ENCODE measurements at places on chromosomes 1 and 21.

GRCh38 chr1:179743679-179744400 is 749 bp downstream of the FAM163A start:
- no peak for DNase-seq
- peaks cover 7% of the 10 kb centered on the region for H3K4me1 ChIP-seq
- H3K36me3 ChIP-seq = no peaks in the 10 kb centered on the region
- H3K27ac ChIP-seq = no peak overlapping the region
- no peaks in the 10 kb centered on the region for H3K27me3 ChIP-seq

DNA sequence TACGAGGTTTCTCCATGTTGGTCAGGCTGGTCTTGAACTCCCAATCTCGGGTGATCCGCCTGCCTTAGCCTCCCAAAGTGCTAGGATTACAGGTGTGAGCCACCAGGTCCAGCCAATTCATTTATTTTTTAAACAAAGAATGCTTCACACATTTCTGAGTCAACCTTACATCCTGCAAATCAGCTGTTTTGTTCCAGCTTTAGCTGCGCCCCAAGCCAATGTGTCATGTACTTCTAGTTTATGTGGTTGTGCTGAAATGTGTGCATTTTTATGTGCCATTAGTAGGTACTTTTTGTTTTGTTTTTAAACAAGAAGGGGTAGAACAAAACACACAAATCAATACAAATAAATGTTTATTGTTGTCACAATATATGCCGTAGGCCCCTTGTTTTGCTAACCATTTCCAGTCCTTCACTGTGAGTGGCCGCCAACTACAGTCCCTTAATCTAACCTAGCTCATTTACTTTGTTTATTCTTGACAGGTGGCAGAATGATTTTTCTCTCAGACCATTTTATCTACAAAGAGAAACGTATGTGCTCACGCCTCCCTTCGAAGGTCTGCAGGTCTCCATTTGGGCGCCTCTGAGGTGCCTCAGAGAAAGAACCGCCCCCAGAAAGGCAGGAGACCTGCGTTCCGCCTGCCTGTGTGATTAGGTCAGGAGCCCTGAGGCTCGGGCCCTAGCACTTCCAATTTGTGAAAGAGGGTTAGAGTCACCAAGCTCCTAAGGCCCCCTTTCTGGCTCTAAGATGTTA is 2.8 kb upstream of the CASQ2 start:
- no peak overlapping the region for H3K27ac ChIP-seq
- no peaks in the 10 kb centered on the region for H3K4me1 ChIP-seq
- no peak for DNase-seq

- H3K4me3 ChIP-seq = no peak overlapping the region
- H3K36me3 ChIP-seq = no peaks in the 10 kb centered on the region
- H3K4me1 ChIP-seq = peaks cover under 1% of the 10 kb centered on the region
- no peak for DNase-seq
These were observed 58.5 kb downstream of the TENT5C start for GRCh38 chr1:117664314-117664713.

- H3K4me3 ChIP-seq = no peak overlapping the region
- no peak overlapping the region for H3K27ac ChIP-seq
- H3K36me3 ChIP-seq = no peaks in the 10 kb centered on the region
- DNase-seq = no peak
- H3K4me1 ChIP-seq = peaks cover 14% of the 10 kb centered on the region
- H3K27me3 ChIP-seq = no peaks in the 10 kb centered on the region
These were observed 51.5 kb downstream of the SLC66A1 start for GRCh38 chr1:19363536-19364152.

DNA sequence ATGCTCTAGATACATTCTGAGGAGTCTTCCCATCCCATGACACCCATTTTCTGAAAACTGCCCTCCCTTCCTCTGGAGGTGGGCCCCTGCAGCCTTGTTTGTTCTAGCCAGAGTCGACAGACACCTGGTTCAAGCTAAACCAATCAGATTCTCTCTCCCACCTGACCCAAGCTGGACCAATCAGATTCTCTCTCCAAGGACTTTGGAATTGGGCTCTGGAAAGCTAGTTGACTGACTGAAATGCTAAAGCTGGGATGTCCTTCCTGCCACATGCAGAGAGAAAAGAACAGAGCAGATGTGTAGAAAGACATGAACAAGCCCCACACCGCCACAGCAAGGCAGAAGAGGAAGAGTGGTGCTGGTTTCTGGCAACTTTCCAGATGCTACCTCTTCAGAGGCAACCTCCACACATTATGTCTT is 24.6 kb downstream of the ASAP3 start:
- peaks cover 9% of the 10 kb centered on the region for H3K36me3 ChIP-seq
- H3K27me3 ChIP-seq = no peaks in the 10 kb centered on the region

- H3K36me3 ChIP-seq = no peaks in the 10 kb centered on the region
- no peak overlapping the region for H3K4me3 ChIP-seq
- peak overlapping the region; percentile 3 for H3K27ac ChIP-seq
- DNase-seq = peak; percentile 64
- H3K27me3 ChIP-seq = no peaks in the 10 kb centered on the region
These were observed 120.8 kb downstream of the LMO4 start for GRCh38 chr1:87449348-87449963.

DNA sequence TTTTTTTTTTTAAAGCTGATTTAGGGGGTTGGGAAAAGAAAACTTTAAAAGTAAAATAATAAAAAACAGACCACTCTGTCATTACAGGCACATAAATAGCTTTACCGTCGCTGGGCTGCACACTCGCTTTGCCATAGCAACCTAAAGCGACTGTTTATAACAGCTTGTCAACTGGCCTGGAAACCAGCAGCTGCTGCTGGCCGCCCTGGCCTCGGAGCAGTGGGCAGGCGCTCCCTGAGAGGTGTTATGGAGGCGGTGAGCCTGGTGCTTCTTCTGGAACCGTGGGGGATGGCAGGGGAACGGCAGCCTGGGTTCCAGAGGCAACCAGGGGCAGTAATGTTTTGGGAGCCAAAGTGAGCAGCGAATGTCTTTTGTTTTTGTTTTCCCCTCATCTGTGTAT is 45.7 kb downstream of the ATP2B4 start:
- peaks cover 69% of the 10 kb centered on the region for H3K4me1 ChIP-seq
- DNase-seq = peak; percentile 87
- H3K27ac ChIP-seq = peak overlapping the region; percentile 82
- H3K27me3 ChIP-seq = no peaks in the 10 kb centered on the region
- H3K36me3 ChIP-seq = no peaks in the 10 kb centered on the region

DNA sequence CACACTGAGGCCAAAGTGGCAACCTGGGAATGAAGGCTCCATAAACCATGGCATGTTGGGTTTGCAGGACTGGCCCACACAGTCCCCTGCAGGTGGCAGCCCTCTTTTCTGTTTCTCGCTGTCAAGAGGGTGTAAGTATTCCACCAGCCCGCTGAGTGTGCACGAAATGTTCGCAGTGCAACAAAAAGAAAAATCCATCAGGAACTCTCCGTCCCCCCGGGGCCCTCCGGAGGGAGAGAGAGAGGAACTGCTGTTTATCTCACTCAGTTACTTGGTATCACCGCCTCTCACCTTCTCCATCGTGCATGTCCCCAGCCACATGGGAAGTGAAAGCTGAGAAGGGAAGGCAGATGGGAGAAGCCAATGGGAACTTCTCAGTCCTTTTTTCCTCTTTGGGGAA is 38.3 kb downstream of the NCF2 start:
- no peaks in the 10 kb centered on the region for H3K4me1 ChIP-seq
- H3K36me3 ChIP-seq = peaks cover 63% of the 10 kb centered on the region
- no peak overlapping the region for H3K27ac ChIP-seq
- no peaks in the 10 kb centered on the region for H3K27me3 ChIP-seq
- no peak overlapping the region for H3K4me3 ChIP-seq

DNA sequence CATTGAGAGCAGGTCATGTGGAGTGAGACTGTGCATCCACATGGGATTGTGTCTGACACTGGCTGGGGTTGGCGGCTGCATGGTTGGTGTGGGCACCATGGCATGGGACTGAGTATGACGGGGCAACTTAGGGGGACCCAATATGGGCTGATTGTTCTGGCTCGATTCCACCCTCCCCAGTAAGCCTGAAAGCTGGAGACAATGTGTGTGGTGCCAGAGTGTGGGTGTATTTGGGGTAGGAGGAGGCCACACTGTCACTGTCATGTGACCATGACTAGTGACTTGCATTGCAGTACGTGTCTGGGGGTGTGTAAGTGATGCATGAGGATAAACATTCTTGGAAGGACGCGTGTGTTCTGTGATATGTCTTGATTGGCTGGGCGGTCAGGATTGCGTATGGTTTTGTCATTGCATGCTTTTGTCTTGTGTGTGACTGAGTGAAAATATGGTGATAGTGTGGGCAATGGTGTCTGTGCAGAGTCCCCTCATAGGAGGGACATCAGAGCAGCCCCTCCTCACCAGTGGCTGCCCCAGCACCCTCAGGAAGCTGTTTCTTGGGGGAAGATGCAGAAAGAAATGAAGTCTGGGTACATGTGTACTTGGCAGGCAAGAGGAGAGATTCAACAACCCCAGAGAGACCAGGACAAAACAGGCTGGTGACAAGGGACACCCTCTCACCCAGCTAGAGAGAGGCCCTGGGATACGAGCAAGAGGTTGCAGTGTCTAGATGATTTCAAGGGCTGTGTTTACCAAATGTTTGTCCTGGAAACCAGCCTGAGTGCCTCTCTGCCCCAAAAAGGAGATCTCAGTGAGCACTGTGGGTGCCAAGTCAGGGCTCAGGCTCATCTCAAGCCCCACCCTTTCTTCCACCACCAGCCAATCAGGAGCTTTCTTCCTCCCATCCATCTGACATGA is 36.3 kb downstream of the SDC3 start:
- H3K4me1 ChIP-seq = peaks cover 4% of the 10 kb centered on the region
- no peak overlapping the region for H3K4me3 ChIP-seq
- DNase-seq = no peak
- H3K27ac ChIP-seq = no peak overlapping the region
- H3K36me3 ChIP-seq = peaks cover 54% of the 10 kb centered on the region

DNA sequence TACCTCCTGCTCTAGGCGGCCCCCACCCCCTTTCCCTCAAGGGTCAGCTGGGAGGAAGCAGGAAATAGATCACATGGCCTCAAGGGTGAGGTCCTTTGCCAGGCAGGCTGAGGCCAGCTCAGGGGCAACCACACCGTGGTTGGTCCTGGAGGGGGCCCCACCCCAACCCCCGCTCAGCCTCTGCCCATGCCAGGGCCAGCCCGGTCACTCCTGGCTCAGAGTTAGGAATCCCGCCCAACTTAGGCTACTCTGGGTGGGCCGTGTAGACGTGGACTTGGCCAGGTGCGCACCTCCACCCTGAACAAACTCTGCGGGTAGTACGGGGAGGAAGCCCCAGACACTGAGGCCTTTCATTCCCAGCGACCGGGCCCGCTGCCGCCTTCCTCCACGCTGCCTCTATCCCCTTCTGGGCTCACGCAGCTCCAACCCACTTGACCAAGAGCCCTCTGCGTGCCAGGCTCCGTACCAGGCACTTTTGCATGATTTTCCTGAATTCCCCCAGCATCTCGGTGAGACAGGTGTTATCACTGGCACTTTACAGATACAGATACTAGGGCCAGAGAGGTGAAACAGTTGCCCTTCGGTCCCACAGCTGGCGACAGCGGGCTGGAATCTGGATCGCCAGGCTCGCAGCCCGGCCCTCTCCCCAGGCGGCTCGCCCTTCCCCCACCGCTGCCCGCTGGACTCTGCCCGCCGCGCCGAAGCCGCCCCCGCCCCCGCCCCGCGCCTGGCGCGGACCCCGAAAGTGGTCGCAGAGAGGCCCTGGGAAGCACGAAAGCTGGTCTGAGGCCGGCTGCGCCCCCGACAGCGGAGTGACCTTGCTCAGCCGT is 769 bp downstream of the GALE start:
- peaks cover 14% of the 10 kb centered on the region for H3K4me1 ChIP-seq
- H3K27ac ChIP-seq = peak overlapping the region; percentile 87
- peak overlapping the region; percentile 82 for H3K4me3 ChIP-seq
- H3K36me3 ChIP-seq = peaks cover 5% of the 10 kb centered on the region
- DNase-seq = no peak

- DNase-seq = no peak
- H3K27ac ChIP-seq = no peak overlapping the region
- no peaks in the 10 kb centered on the region for H3K36me3 ChIP-seq
- no peak overlapping the region for H3K4me3 ChIP-seq
- H3K27me3 ChIP-seq = no peaks in the 10 kb centered on the region
- H3K4me1 ChIP-seq = no peaks in the 10 kb centered on the region
These were observed 151.9 kb upstream of the COL6A1 start for GRCh38 chr21:45829668-45830067.

- H3K4me3 ChIP-seq = no peak overlapping the region
- no peak for DNase-seq
- H3K27ac ChIP-seq = no peak overlapping the region
- no peaks in the 10 kb centered on the region for H3K36me3 ChIP-seq
- no peaks in the 10 kb centered on the region for H3K27me3 ChIP-seq
These were observed 344.5 kb downstream of the PDE4B start for GRCh38 chr1:66137235-66137634.

- no peaks in the 10 kb centered on the region for H3K27me3 ChIP-seq
- no peak for DNase-seq
- no peak overlapping the region for H3K4me3 ChIP-seq
- peak overlapping the region; percentile 57 for H3K27ac ChIP-seq
- peaks cover 31% of the 10 kb centered on the region for H3K4me1 ChIP-seq
- peaks cover 50% of the 10 kb centered on the region for H3K36me3 ChIP-seq
These were observed 4.4 kb upstream of the SLC27A3 start for GRCh38 chr1:153770797-153771196.

DNA sequence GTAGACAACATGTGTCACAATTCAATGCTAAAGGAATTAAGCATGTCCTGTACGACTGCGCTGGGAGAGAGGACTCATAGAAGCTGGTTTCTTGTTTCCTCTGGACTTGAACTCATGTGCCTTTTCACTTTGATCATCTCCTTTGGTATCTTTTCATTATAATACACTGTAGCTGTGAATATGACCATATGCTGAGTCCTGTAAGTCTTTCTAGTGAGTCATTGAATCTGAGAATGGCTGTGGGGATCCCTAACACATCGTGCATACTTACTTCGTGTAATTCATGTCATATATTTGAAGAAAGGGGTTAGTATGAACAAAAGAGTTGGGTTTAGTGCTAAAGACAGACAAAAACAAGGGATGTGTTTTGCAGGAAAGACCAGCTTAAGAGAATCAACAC is 148.1 kb upstream of the RUNX1 start:
- no peaks in the 10 kb centered on the region for H3K27me3 ChIP-seq
- no peak overlapping the region for H3K27ac ChIP-seq

DNA sequence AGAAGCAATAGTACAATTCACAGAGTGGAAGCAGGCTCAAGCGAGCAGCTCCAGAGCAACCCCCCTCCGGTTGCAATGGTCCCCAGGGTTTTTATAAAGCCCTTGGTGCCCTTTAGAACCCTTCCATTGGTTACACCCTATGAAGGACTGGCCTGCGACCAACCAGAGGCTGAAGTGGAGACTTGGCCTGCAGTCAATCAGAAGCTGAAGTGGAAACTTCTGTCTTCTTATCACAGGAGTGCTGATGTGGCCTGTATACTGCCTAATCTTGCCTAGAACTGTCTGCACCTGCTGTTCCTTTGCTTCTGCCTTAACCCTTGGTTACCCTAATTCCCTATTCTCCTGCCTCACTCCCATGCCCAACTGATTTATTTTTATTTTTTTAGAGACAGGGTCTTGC is 15.4 kb upstream of the FRRS1 start:
- no peaks in the 10 kb centered on the region for H3K36me3 ChIP-seq
- no peaks in the 10 kb centered on the region for H3K27me3 ChIP-seq
- H3K4me1 ChIP-seq = no peaks in the 10 kb centered on the region
- H3K4me3 ChIP-seq = no peak overlapping the region
- H3K27ac ChIP-seq = no peak overlapping the region
